AML-193 (cell line): ENCODE measurements at places on chromosomes 2 and 18.

- no peak for DNase-seq
These were observed 9.8 kb upstream of the FZD7 start for GRCh38 chr2:202023904-202024266.

DNA sequence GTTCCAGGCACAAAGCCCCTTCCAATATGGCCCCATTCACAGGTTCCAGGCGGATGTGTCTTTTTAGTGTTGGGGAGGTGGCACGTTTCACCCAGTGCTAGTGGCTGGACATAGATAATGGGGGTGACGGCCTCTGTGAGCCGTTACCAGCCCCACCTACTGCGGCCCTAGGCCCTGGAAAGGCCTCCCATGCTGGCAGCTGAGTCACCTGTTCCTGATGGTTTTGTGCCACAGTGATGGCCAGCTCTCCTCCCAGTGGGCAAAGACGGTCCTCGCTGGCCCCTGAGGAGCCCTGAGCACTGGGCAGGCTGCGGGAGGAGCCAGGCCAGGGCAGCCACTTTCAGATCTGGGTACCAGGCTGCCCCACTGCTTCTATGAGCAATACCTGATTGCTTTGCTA is 40.0 kb upstream of the GPC1 start:
- DNase-seq = no peak

GRCh38 chr18:77129150-77129551 is 3.4 kb downstream of the MBP start:
- no peak for DNase-seq

DNA sequence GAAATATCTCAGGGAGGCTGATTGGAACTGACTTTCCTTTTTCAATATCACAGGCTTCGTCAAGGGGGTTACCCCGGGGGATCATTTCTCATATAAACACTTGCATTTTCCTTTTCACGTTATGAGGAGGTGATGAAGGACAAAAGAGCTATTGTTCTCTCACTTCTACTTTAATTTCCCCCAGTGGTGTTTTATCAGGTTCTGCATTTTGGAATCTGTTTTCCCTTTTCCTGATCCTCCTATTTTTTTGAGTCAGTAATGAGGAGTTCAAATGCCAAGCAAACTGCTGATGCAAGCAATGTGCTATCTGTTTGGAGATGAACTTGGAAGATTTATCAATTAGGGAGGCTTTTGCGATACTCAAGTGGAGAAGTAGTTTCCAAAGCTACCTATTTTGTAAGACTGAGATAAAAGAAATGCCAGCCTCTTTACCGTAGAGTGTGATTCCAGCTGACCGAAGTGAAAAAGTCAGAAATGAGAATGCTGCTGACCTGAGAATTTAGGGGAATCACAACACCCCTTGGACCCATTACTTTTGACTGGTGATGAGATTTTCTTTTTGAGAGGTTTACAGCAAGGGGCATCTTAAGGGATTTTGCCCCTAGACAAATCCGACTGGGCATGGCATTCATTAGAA is 556.0 kb downstream of the RNF144A start:
- DNase-seq = no peak

DNA sequence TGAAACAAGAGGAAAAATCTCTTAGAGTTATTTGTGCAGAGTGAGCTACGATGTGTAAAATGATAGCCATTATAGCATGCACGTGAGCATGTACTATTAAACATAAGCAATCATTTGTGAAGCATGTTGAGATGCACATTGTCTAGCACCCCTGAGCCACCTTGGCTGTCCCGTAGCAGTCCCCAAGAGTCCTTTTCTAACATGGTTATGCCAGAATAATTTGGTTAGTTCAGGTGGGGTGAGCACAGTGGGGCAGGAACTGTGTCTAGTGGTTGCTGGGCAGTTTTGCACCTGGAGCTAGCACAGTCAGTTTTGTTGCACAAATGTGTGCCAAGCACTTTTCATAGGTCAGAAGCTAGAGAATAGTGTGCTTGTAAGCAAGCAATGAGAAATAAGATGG is 809.8 kb downstream of the RNF144A start:
- DNase-seq = no peak

GRCh38 chr18:32379891-32380290 is 90.8 kb downstream of the GAREM1 start:
- DNase-seq = no peak

GRCh38 chr18:48032876-48033789 is 102.7 kb upstream of the SMAD2 start:
- no peak for DNase-seq
